ENCODE measurements at places on chromosomes 7 and 10. TPM values are rescaled to one million over a fixed set of nuclear protein-coding genes. Genes with fewer than 3 reads are reported as not detected.

CADPS2 gene
- 48.4 TPM for polyA plus RNA-seq

- DNase-seq = peak; percentile 4
Measured at GRCh38 chr7:109844362-109844761, 1246.6 kb upstream of the LRRN3 start.

PSTK gene
- 9.9 TPM for polyA plus RNA-seq

FGFR2 gene
- polyA plus RNA-seq = 119 TPM

ADAMTS14 gene
- polyA plus RNA-seq = 1.2 TPM

GRCh38 chr10:117135026-117135372, 3.1 kb downstream of the VAX1 start:
- no peak for DNase-seq

DNA sequence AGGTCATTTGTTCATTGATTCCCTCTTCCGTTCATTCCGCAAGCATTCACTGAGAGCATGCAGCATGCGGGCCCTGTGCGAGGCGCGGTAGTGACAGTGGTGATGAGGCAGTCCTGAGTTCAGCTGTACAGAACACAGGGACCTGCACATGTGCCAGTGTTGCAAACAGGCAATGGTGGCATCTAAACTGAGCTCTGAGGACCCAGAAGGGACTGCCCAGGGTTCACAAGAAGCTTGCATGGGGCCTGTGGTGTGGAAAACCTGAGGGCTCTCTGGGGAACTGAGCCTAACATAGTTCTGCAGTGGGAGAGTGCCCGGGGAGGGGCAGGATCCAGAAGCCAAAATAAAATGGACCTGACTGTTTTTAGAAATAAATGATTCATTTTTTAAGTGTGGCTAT, 13.2 kb downstream of the ZNF488 start:
- no peak for DNase-seq

DNA sequence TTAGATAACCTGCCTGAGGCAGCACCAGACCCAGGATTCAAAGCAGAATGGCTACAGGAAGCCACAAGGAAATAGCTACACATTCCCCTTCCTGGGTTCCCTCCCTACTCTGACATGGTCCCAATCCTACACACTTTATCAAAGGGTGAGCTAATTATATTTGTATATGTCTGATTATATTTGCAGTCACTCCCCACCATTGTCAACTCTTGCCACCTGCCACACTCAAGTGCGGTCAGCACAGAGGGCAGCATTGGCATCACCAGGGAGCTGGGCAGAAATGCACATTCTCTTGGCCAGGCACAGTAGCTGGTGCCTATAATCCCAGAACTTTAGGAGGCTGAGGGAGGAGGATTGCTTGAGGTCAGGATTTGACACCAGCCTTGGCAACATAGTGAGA, 114.1 kb upstream of the PDLIM1 start:
- no peak for DNase-seq

DNA sequence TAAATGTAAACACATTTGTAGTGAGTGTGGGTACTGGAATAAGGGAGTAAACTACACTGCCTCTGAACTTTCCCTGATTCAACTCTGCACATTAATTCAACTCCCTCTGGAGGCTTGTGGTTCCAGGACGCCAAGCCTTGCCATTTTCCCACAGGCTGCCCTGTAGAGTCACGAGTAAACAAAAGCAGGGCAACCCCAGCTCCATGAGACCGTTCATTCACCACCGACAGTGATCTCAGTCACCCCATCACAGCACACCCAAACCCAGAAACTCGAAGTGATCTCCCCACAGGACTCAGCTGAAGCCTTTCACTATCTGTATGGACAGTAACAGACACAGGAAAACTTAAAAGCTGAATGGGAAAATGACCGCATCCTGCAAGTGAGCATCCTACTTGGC, 218.8 kb upstream of the FRMD4A start:
- no peak for DNase-seq

ZNF248 gene
- polyA plus RNA-seq = 34.5 TPM

FANK1 gene
- polyA plus RNA-seq = 10.0 TPM

- no peak for DNase-seq
Measured at GRCh38 chr10:27743012-27743876, 2.4 kb downstream of the MKX start.

- no peak for DNase-seq
Measured at GRCh38 chr10:101111547-101111946, 19.6 kb upstream of the TLX1 start.

- peak; percentile 81 for DNase-seq
Measured at GRCh38 chr10:70887804-70888800, at the start of gene PCBD1. Gene PCBD1, minus strand, starts transcription at chr10:70888565. Its CDS starts 32 bp downstream, at chr10:70888533.

- DNase-seq = no peak
Measured at GRCh38 chr7:83819911-83820310, 171.0 kb upstream of the SEMA3E start.

ADIRF gene
- polyA plus RNA-seq = 18.0 TPM

FEZF1 gene
- not detected for polyA plus RNA-seq

- DNase-seq = no peak
Measured at GRCh38 chr7:72781631-72782030, 46.4 kb downstream of the TYW1B start.

CYP26C1 gene
- polyA plus RNA-seq = not detected
